ENCODE measurements at places on chromosomes 2 and 18.

GRCh38 chr2:230668939-230669303 is 43.7 kb upstream of the CAB39 start:
- DNase-seq = no peak

GRCh38 chr2:85678794-85679672 is 11.0 kb upstream of the SFTPB start:
- peak; percentile 10 for DNase-seq

- DNase-seq = no peak
Measured at GRCh38 chr18:70371908-70372307, 83.1 kb downstream of the SOCS6 start.

DNA sequence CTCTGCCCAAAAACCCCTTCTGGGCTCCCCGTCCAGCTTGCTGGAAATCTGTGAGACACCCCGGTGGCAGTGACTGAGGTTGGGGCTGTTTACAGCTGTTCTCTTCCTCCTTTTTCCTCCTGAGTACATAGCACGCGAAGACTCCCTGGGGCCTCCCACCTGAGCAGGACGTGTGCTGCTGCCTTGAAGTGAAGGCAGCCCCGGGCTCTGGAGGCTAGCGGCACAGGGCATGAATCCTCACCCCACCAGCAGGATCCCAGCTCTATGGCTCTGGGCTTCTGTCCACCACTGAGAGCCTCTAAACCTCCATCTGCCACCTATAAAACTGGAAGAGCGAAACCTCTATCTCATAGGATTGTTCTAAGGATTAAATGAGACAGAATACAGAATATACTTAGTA is 182.5 kb downstream of the TMEM163 start:
- DNase-seq = no peak

GRCh38 chr2:120606280-120606679 is 129.4 kb upstream of the GLI2 start:
- no peak for DNase-seq

- no peak for DNase-seq
Measured at GRCh38 chr2:26822877-26823276, 25.1 kb upstream of the DPYSL5 start.

All from esophagus squamous epithelium (tissue), 5 donors.